Psoas muscle (tissue), 8 donors: ENCODE measurements at places on chromosomes 6 and 20. TPM values are rescaled to one million over a fixed set of nuclear protein-coding genes. Genes with fewer than 3 reads are reported as not detected.

GRCh38 chr20:57509665-57510237, 15.2 kb downstream of the CTCFL start:
- no peaks in the 10 kb centered on the region for H3K36me3 ChIP-seq
- no peak overlapping the region for H3K4me3 ChIP-seq
- H3K4me1 ChIP-seq = no peaks in the 10 kb centered on the region
- no peak for DNase-seq

- no peak overlapping the region for H3K27ac ChIP-seq
- no peaks in the 10 kb centered on the region for H3K27me3 ChIP-seq
- DNase-seq = no peak
- H3K4me1 ChIP-seq = peaks cover 10% of the 10 kb centered on the region
These were observed 4.2 kb downstream of the ERGIC3 start for GRCh38 chr20:35546127-35546526.

- H3K4me1 ChIP-seq = no peaks in the 10 kb centered on the region
- H3K4me3 ChIP-seq = no peak overlapping the region
- no peak for DNase-seq
- H3K36me3 ChIP-seq = no peaks in the 10 kb centered on the region
These were observed 1.8 kb upstream of the SPO11 start for GRCh38 chr20:57327820-57328219.

DNA sequence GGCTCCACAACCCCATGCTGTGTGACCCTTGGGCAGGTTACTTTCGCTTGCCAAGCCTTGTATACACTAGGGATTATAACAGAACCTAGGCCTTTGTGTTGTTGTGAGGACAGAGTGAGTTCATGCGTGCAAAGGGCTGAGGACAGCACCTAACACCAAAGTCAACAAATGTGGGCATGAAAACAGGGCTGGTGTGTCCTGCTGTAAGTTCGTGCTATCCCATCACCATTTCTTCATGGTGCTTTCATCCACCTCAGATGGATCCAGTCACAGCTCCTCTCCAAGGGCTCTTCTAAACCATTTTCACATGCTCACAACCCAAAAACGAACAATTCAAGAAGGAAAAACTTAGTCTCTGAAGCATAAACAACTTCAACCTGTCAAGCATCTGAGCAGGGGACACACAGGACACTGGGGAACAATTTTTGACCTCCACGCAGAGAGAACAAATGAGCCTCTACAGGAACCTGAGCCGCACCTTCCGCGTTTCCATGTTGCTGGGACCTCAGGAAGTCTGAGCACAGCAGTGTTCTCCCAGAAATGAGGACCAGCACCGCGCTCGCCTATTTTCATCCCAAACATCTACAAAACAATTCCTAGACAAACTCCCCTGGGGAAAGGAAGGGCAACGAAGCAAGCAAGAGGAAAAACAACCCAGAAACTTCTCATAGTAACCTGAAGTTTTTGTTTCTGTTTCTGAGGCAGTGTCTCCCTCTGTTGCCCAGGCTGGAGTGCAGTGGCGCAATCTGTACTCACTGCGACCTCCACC, 3.1 kb downstream of the LRP11 start:
- no peaks in the 10 kb centered on the region for H3K36me3 ChIP-seq
- no peak for DNase-seq
- peaks cover 40% of the 10 kb centered on the region for H3K4me1 ChIP-seq
- H3K4me3 ChIP-seq = no peak overlapping the region

- H3K27me3 ChIP-seq = no peaks in the 10 kb centered on the region
- no peaks in the 10 kb centered on the region for H3K4me1 ChIP-seq
- no peak for DNase-seq
- no peak overlapping the region for H3K27ac ChIP-seq
- H3K36me3 ChIP-seq = no peaks in the 10 kb centered on the region
- H3K4me3 ChIP-seq = no peak overlapping the region
These were observed 60.8 kb downstream of the FAM83B start for GRCh38 chr6:54907355-54907754.

The BAK1 gene
- 10.3 TPM for total RNA-seq

The CST3 gene
- 422 TPM for total RNA-seq

The GABRR1 gene
- 0.15 TPM for total RNA-seq

The COL9A1 gene
- not detected for total RNA-seq
